Mammary epithelial cell (primary cell): ENCODE measurements at places on chromosomes 12 and 14. TPM values are rescaled to one million over a fixed set of nuclear protein-coding genes. Genes with fewer than 3 reads are reported as not detected.

DNA sequence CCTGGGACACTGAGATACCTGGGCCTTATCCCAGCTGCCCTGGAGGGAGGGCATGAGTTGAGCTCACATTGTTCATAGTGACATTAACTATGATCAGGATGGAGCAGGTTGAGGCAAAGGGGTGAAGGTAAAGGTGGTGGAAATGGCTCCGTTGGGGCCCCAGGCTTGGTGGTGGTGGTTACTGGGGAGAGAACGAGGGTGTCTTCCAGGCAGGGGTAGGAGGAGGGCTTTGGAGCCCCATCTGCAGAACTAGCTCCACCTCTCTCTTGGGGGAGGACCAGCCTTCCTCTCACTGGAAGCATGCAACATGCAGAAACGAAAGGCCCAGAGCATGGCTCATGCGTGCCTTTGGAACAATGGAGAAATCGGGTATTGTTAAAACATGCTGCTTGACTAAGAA, 217.0 kb downstream of the SLC41A2 start:
- no peak for DNase-seq

DNA sequence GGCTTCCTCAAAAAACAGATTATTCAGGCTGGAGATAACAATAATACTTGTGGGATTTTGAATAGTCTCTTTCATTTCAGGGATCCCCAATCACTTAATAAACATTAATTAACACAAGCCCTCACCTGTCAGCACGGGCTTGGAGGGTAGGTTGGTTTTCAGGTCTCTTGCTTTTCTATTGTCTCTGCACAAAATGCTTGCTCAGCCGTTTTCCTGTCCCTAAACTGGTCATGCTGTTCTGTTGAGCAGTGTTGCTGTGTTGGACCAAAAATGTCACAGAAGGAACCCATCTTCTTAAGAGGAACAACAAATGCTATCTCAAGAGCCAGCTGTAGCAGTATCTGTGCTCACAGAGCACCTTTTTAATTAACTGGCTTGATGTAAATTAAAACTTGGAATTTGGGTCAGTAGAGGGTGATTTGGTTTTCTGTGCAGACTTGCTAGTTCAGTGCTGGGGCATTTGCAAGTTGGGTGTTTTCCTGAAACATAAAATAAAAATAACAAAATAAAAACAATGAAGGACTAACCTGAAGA, 231.8 kb upstream of the CRY1 start:
- DNase-seq: no peak

Gene DUSP6
- polyA plus RNA-seq: 367 TPM

Gene UBR7
- 21.5 TPM for polyA plus RNA-seq

Gene STXBP6
- polyA plus RNA-seq: 0.18 TPM

DNA sequence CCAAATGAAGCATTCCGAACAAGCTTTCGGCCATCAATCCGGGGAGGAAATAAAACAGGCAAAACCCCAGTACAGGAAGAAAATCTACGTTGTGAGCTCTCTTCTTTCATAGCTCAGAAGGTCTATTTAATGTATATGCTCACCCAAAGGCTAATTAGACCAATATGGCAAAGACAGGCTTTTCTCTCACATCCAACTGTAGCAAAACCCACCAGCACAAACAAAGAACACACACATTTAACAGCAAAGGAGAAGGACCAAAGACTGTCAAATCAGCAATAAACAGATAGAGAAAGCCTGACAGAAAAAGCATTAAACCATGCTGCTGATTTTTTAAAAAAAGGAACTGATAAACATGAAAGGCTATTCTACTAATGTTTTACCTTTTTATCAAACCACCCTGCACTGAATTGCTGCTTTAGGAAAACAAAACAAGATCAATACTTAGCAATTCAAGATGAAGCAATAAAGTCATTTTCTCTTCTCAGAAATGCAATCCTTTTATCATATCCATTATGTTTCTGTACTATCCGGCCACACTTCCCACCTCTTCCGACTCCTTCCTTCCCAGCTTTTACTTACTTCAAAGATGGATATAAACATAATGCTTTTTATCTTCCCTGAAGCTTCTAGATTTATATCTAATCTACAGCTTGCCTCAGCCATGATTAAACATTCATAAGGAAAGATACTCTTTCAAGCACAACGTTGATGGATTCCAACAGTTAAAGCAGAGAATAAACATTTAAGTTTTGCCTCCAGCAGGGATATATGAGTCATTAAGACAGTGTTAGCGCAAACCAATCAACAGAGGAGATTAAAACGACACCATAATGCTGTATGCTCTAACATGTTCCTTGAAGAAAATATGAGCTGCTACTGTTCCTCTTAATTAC, 74.6 kb upstream of the BBS10 start:
- peak; percentile 73 for DNase-seq

Gene EIF2B1
- 29.6 TPM for polyA plus RNA-seq
